Forelimb muscle (tissue), 1 donor: ENCODE measurements at places on chromosomes 16 and 17. TPM values are rescaled to one million over a fixed set of nuclear protein-coding genes. Genes with fewer than 3 reads are reported as not detected.

- no peak for DNase-seq
Measured at GRCh38 chr16:81155769-81156168, 59.6 kb upstream of the GCSH start.

GRCh38 chr17:77128896-77129567, 11.7 kb upstream of the SEC14L1 start:
- DNase-seq = no peak

Gene SMCR8
- polyA plus RNA-seq = 7.6 TPM

Gene FBF1
- polyA plus RNA-seq = 7.9 TPM

DNA sequence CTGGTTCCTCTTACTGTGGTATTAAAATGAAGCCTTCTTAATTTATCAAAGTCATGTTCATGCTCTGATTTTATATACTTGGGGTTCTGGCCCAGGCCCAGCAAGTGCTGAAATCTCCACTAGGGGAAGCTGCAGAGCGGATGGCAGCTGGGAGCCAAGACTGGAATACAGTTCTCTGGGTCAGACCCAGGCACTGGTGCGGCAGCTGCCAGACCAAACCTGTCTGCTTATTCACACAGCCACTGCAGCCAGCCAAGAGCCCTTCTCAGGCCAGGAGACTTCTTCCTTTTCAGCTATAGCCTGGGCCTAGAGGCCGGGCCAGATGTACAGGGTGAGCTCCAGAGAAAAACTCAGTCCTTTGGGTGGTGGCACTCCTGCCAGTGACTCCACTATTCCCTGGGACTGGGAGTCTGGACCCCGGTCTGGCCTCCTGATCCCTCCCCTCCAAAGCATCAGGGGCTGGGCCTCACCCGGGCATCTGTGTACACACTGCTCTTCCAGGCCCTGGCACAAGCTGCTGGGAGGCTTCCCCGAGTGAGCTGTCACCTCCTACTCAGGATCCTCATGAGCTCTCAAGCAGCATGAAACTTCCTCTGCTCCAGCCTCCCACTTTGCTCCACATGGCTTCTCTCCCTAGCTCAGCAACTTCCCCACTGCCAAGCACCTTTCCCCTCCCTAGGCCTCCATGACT, 24.4 kb downstream of the ATP6V0D1 start:
- no peak for DNase-seq

- DNase-seq = no peak
Measured at GRCh38 chr16:67016143-67016542, 12.8 kb upstream of the CBFB start.

DNA sequence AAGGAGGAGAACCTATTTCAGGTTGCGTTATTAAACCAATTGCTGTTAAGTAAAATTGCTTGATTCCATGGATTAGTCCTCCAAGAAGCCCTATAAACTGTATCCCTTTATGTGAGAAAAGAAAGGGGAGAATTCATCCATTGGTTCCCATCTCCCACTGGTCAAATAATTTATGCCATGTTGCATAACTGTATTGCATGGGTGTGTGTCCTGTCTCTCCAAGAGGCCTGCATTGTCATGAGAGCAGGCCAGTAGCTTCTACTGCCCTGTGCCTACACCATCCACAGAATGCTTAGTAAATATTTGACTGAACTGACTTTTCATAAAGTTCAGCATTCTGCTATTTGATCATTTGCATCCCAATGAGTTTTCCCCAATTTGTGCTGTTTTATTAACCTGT, 11.7 kb upstream of the TOB1 start:
- DNase-seq = no peak

Gene ADAD2
- polyA plus RNA-seq = 0.94 TPM

- no peak for DNase-seq
Measured at GRCh38 chr17:82000803-82001570, 21.7 kb downstream of the CENPX start.

- no peak for DNase-seq
Measured at GRCh38 chr17:59527931-59528330, 37.5 kb upstream of the DHX40 start.

GRCh38 chr17:50199803-50200456, 1.5 kb downstream of the COL1A1 start:
- no peak for DNase-seq

- DNase-seq = no peak
Measured at GRCh38 chr16:81036751-81037350, 1.2 kb downstream of the ATMIN start.
